Frontal cortex (tissue), 4 donors: ENCODE measurements at places on chromosomes 2 and 18. TPM values are rescaled to one million over a fixed set of nuclear protein-coding genes. Genes with fewer than 3 reads are reported as not detected.

Gene MAB21L4
- not detected for total RNA-seq

Gene RNF152
- 106 TPM for total RNA-seq

Gene L3MBTL4
- total RNA-seq = 34.2 TPM

Gene CHRND
- total RNA-seq = not detected

Gene WNT6
- total RNA-seq = not detected

Gene GCG
- total RNA-seq = 0.41 TPM

Gene STAMBP
- 14.3 TPM for total RNA-seq

Gene DNER
- total RNA-seq = 79.9 TPM

Gene MC4R
- total RNA-seq = 3.3 TPM

Gene TIGD1
- 10.6 TPM for total RNA-seq

Gene ALPG
- total RNA-seq = not detected

Gene LBX2
- not detected for total RNA-seq

Gene DHX57
- total RNA-seq = 54.6 TPM

Gene TSPYL6
- not detected for total RNA-seq

Gene CHAC2
- 6.5 TPM for total RNA-seq

Gene TP53I3
- total RNA-seq = 15.5 TPM

Gene KRTCAP3
- not detected for total RNA-seq

Gene ZNF24
- total RNA-seq = 99.5 TPM

Gene DOK6
- total RNA-seq = 68.1 TPM

Gene MAP2
- 678 TPM for total RNA-seq

Gene APOB
- total RNA-seq = 0.41 TPM

Gene REG1B
- not detected for total RNA-seq

Gene SLC9A4
- under 0.01 TPM for total RNA-seq

Gene ASTL
- not detected for total RNA-seq

Gene NXPH2
- 25.7 TPM for total RNA-seq

Gene FRZB
- total RNA-seq = 17.1 TPM

Gene CMPK2
- total RNA-seq = 10.2 TPM

Gene ANKRD62
- total RNA-seq = not detected

Gene SEPTIN10
- total RNA-seq = 115 TPM

Gene SERPINB10
- total RNA-seq = 0.41 TPM

Gene TTR
- 0.82 TPM for total RNA-seq

Gene SULT1C2
- total RNA-seq = 0.41 TPM

Gene ADAM23
- total RNA-seq = 20.0 TPM

Gene GNLY
- total RNA-seq = not detected

Gene KCNS3
- total RNA-seq = 1.6 TPM

Gene CFAP221
- total RNA-seq = 7.3 TPM

Gene CCBE1
- 32.6 TPM for total RNA-seq

Gene PIEZO2
- 2.4 TPM for total RNA-seq

Gene GRHL1
- 4.9 TPM for total RNA-seq

Gene RGPD3
- 1.2 TPM for total RNA-seq

Gene LYG1
- 0.41 TPM for total RNA-seq

Gene HOXD13
- total RNA-seq = not detected

Gene CAPN14
- 0.82 TPM for total RNA-seq

Gene UPP2
- total RNA-seq = 1.6 TPM

Gene MC5R
- 2.9 TPM for total RNA-seq

Gene VIT
- total RNA-seq = 0.41 TPM

Gene G6PC2
- not detected for total RNA-seq

Gene RAD51AP2
- 0.82 TPM for total RNA-seq

Gene ACP1
- 115 TPM for total RNA-seq

Gene GDF7
- under 0.01 TPM for total RNA-seq
